GM06990 (cell line): ENCODE measurements at places on chromosomes 5 and 9.

- no peak for DNase-seq
Measured at GRCh38 chr9:90421786-90422185, 220.8 kb downstream of the DIRAS2 start.

- DNase-seq, result no peak
Measured at GRCh38 chr5:135186662-135187522, 152.9 kb upstream of the PITX1 start.

- DNase-seq, result peak; percentile 82
Measured at GRCh38 chr9:127783111-127784008, 2.5 kb upstream of the CDK9 start.

- no peak for DNase-seq
Measured at GRCh38 chr9:6113312-6113711, 97.9 kb upstream of the RANBP6 start.

GRCh38 chr9:76927540-76928240, 21.8 kb upstream of the PRUNE2 start:
- no peak for DNase-seq

DNA sequence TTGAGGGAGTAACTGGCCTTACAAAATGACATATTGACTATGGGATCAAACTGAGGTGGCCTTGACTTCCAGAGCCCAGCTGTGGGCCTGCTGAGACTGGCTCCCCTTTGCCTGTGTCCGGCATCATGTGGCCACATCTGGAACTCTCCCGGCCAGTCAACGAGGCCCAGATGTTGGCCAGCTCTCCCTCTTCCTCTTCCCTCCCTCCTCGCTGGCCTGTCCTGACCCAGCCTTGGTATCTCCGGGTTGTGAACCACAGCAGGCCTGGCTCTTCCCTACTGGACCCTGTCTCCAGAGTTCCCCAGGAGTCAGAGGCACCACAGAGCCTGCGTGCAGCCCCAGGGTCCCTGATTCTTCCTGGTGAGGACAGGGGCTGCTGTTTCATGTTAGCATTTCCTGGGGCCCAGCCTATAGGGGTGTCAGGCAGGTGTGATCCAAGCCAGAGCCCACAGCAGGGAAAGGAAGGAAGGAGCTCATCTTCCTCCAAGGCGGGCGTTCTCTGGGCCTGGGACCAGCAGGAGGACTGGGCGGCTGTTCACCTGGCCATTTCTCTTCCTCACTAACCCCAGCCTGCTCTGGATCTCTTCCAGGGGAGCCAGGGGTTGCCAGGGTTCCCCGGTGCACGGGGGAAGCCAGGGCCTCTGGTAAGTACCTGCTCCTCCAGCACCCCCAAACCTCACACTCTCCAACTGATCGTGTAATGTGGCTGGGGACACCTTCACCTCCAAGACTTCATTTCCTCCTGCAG, 81.2 kb downstream of the COL27A1 start:
- DNase-seq, result no peak

DNA sequence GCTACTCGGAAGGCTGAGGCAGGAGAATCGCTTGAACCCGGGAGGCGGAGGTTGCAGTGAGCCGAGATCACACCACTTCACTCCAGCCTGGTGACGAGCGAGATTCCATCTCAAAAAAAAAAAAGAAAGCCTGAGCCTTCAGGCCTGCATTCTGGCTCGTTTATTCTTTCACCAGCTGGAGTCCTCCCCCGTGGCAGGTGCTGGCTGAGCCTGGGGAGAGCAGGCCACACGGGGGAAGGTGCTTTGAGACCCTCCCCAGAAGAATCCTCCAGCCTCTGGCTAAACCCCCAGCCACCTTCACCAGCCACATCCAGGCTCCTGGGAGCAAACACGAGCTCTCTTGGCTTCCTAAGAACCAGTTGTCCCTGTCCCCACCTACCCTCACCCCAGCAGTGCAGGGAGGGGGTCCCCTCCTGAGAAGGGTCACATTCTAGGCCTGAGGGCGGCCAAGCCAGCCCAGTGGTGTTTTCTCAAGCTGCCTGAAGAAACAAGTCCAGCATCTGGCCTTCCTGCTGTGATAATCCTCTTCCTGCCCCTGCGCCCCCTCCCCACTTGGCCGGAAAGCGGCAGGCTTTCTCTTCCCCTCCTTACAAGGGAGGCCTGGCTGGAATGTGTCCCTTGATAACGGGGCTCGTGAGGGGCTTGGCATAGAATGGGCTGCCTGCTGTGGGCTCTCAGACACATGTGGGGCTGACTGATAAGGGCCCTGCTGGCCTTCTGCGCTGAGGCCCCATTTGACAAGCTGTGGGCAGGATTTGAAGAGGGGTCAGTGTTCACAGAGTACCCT, 41.5 kb downstream of the PLPP7 start:
- DNase-seq, result no peak

- no peak for DNase-seq
Measured at GRCh38 chr9:69442486-69442885, 117.5 kb downstream of the ENTREP1 start.

DNA sequence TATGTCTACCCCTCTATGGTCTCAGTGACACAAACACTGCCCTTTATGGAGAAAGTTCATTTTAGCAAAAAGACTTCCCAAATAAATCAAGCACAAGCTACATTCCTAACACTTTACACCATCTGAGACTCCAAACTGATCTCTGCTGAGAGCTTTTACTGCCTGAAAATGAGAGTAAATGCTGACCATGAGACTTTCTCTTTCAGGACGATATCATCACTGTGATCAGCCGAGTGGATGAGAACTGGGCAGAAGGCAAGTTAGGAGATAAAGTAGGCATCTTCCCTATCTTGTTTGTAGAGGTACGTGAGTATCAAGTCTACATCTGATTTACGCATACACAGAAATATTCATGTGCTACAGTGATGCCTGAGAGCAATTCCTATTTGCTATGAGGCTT, 67.5 kb downstream of the SH3RF2 start:
- no peak for DNase-seq

- DNase-seq, result no peak
Measured at GRCh38 chr5:60754495-60754894, 54.5 kb upstream of the DEPDC1B start.

- peak; percentile 24 for DNase-seq
Measured at GRCh38 chr9:92770360-92770995, 5.8 kb upstream of the BICD2 start.

DNA sequence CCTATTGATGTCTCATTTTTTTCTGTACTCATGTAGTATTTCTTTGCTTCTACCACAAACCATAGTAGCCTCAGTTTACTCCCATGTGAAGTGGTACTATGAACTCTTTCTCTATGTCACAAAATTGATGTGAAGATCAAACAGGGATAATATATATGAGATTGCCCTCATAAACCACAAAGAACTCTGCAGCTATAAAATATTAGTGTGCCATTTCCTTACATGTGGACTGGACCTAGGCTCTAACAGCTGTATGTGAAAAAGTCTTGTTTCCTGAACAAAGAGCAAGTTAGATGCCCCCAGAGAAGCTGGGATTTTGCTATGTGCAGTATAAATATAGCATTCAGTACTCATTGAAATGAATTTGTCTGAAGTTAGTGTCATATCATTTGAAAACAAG, 412.6 kb upstream of the ADAMTSL1 start:
- DNase-seq, result no peak

DNA sequence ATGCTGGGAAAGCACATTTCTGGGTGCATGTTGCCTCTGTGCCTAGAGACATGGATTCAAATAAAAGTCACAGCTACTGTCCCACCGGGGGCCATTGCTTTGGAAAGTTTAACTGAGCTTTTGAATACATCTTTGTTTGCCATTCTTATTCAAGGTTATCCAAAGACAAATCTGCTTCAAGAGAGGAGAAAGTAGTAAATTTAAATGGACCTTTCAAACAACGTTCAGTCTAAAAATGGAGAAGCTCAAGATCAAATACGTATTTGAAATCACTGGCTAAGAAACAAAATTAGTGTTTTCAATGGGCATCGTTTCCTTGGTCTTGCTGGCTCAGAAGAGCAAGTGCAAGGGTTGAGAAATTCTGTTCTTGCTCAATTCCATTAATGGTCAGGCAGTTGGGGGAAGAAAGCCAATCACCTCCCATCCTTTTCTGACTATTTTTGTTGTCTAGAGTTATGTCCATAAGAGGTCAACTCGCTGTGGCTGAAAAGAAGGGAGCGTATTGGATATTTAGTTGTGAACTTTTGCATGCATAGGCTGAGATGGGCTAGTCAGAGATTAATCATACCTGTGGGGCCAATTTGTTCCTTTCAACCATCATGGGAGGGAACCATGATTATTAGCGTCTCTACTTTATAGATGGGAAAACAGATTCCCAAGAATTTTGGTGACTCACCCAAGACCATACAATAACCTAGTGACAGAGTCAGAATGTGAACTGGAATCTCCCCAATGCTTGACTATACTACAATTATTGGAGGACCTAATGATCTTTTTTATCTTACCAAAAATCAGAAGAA, 276.2 kb upstream of the TNC start:
- DNase-seq, result no peak

DNA sequence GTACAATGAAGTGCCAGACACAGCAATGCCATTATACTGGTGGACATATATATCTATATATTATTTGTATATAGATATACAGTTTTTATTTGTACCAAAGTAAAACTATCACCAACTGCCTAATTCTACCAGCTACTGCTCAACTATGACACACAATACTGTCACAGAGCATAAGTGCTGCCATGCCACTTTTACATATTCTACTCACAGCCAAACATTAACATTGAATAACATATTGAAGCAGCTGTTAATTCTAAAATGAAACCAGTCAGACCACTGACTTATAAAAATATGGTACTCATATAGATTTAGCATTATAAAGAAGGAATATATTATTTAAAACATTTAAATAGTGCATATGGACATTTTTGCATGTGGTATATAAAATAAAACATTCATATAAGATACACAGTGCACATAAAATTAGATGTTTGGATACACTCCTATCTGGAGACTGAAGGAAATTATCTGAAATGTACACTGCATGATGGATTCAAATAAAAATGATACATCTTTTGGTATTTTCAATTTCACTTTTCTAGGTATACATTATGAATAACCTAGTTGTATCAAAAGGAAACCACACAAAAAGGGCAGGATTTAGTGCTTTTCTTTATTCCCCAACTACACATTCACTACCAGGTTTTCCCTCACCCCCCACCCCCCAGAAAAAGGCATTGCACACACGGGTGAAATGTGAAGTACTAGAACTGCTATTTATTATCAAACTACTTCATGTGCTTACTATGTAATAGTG, 48.9 kb downstream of the PKD2L2 start:
- no peak for DNase-seq

DNA sequence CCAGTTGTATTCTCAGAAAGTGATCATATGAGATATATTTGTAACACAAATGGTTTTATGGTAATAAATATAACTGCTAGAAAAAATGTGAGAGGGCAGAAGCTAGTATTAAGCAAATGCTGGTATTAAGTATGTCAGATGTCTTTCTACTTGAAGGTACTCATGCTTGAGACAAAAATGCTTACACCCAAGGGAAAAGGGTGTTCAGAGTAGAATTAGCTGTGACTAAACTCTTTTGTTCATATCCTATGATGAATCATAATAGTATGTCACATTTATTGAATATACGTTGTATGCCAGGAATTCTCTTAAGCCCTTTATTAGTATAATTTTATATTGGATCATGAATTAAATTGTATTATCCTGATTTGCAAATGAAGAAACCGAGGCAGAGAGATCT, 2.2 kb downstream of the ADGRV1 start:
- DNase-seq, result no peak

GRCh38 chr9:6109571-6109970, 94.1 kb upstream of the RANBP6 start:
- no peak for DNase-seq

DNA sequence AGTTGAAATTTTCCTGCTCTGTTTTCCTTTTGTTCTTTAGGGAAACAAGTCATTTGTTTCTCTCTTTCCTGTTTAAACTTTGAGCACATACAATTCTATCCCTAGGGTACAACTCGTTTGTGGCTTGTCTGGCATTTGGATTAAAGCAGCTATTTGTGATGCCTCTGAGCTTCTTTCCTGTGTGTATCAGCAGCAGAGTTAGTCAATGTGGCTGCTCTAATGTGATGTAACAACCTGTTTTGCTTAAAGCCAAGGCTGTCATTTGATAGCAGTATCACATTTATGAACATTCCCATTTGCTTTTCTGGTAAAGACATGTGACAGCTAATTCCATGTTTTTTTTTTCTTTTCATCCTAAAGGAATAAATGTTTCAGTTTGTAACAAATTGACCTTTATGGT, 314.3 kb upstream of the CHD1 start:
- no peak for DNase-seq

- DNase-seq, result no peak
Measured at GRCh38 chr5:2684606-2685005, 66.9 kb downstream of the IRX2 start.

DNA sequence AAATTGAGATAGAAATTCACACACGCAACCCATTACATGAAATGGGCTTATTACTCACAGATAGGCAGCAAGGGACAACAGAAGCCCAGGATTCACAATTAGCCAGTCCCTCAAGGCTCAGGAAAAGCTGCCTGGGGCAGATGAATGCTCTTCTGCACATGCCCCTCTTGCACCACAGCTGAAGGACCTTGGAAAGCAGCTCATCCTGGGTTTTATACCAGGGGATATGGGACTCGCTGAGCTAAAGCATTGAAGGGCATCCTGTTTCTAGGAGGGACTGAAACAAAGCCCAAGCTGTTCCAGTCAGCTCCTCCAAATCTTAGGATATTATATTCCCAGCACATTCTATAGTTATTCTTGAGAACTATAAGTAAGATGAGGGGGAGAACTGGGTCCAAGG, 15.7 kb upstream of the TTC1 start:
- no peak for DNase-seq

- no peak for DNase-seq
Measured at GRCh38 chr5:37841203-37841602, 1.4 kb upstream of the GDNF start.

DNA sequence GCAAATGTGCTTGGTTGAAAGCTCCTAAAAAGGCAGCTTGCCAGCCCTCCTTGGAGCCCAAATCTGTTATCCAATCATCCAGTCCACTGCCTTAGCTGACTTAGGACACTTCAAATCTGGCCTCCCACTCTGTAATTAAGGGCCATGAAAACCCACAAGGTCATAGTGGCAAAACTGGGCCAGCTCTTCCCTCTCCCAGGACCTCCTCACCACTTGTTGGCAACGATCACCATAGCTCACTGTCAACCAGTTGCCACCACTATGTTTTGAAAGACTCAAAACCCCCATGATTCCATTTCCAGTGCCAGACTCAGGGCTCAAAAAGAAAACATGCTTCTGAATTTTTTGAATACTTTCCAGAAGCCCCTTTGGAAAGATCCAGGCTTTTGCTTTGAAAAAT, 107.5 kb downstream of the NREP start:
- DNase-seq, result no peak

GRCh38 chr9:38437193-38437823, 13.1 kb upstream of the IGFBPL1 start:
- DNase-seq, result no peak
